Frontal cortex (tissue), 4 donors: ENCODE measurements at places on chromosomes 12 and 14.

- no peak for DNase-seq
These were observed 6.9 kb downstream of the KRT3 start for GRCh38 chr12:52788876-52789636.

GRCh38 chr12:53892762-53893395 is 45.8 kb upstream of the HOXC13 start:
- no peak for DNase-seq

- no peak for DNase-seq
These were observed 850.3 kb downstream of the GALC start for GRCh38 chr14:87142551-87143211.

DNA sequence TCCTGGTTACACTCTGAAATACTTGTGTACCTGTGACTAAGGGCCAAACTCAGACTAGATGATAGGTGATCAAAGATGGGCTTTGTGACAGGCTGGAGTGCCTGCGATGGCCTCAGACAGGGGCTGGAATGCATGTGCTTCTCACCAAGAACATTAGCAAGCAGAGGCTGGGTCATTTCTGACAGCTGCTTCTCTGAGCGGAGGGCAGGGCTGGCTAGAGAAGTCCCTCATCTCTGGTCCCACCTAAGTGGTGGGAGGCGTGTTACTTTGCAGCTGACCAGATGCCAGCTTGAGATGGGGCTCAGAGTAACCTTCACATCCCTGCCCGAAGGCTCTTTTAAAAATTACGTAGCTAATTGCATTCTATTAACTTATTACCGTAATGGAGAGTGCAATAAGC is 106.8 kb upstream of the RTL1 start:
- DNase-seq, result no peak

DNA sequence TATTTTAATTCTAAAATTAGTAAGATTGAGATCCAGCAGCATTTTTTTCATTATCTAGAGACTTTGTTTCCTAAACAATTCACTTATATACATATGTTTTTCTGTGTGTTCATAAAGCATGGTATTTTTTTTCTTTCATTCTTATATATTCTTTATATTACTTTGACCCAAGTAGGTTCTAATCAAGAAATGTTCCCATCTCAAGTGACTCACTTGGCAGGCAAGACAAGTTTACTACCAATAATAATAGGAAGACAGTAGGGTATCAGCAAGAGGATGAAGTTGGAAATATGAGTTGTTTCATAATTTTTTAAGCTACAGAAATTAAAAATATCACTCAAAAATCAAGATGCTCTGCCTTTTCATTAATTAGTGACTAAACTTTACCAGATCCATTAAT is 613.4 kb upstream of the ATP2B1 start:
- no peak for DNase-seq

GRCh38 chr14:52333108-52333507 is 19.0 kb downstream of the PTGER2 start:
- DNase-seq, result no peak

DNA sequence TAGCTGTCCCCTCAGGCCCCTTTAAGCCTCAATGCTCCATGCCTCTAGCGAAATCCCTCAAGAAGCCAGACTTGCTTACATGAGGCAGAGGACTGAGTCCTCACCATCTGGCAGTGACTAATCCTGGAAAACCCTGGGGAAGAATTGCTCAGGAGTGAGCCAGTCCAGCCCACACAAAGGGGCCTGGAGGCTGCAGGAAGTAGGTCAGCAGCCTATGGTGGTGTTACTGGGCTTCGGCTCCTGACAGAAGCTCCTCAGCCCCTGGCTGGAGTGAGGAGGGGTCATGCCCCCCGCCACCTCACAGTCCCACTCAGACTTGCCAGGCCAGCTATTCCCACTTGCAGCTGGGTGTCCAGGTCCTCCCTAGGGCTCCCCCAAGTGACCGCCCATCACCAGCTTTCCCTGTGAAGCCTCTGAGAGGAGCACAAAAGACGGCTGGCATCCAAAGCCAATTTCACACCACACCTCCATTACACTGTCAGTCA is 250.5 kb downstream of the DPF3 start:
- DNase-seq, result no peak

DNA sequence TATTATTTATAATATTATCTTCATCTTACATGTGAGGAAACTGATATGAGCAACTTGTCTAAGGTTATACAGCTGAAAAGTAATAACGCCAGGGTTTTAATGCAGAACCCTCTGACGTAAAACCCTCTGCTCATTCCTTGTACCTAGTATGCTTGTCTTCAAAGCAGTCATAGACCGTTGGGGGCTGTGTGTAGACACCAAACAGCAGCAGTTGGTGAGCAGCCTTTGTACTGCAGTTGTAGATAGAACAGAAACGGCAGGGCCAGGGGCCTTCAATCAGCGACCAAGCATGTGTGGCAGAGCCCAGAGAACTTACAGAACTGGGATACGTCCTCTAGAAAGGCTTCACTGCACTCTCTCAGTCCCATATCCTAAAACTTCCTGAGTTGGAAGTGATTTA is 28.1 kb downstream of the EVL start:
- DNase-seq, result no peak

DNA sequence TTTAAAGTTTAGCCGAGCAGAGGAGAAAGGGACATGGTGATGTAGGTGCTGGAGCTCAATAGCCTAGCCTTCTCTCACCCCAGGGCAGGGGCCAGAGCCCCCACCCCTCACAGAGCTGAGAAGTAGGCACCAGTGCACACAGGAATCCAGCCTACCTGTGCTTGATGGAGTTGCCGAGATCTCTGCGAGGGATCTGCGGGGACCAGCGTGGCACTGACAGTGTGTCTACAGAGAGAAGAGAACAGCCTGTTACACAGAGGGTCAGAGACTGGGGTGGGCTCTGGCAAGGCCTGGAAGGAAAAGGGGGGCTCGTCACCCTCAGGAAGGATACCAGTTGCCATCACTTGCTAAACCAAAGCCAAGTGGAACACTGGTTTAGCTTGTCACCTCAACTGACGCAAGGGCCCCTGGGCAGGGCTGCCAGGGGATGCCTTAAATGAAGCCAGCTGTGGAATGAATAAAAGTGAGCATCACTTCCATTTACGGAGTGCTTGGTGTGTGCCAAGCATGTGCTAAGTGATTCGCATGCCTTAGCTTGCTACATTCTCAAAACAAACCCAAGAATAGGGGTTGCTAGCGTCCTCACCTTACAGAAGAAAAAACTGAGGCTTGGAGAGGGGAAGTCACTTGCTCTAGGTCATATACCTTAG is 220.8 kb upstream of the NOS1 start:
- no peak for DNase-seq

DNA sequence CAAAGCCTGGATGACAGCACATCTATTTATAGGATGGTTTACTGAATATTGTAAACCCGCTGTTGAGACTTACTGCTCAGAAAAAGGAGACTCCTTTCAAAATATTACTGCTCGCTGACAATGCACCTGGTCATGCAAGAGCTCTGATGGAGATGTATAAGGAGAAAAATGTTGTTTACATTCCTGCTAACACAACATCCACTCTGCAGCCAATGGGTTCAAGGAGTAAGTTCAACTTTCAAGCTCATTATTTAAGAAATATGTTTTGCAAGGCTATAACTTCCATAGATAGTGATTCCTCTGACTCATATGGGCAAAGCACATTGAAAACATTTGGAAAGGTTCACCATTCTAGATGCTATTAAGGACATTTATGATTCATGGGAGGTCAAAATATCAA is 201.7 kb downstream of the SNAPC1 start:
- DNase-seq, result no peak

DNA sequence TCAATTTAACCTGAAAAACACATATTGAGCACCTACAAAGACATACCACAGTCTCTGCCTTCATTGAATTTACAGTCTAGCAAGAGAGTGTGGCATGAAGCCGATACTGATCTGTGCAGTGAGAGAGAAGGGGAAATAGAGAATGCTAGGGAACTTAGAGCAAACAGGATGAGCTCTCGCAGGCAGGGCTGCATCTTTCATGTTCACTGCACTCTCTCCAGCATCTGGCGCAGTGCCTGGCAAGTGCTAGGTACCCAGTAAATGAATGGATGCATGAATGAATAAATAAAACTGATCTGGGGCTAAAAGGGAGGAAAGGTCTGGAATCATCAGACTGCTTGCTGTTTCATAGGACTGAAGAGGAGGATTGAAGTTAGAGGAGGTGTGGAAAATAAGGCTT is 256.5 kb upstream of the NPAS3 start:
- DNase-seq, result no peak

GRCh38 chr12:82174383-82174782 is 183.8 kb downstream of the CCDC59 start:
- DNase-seq, result no peak

DNA sequence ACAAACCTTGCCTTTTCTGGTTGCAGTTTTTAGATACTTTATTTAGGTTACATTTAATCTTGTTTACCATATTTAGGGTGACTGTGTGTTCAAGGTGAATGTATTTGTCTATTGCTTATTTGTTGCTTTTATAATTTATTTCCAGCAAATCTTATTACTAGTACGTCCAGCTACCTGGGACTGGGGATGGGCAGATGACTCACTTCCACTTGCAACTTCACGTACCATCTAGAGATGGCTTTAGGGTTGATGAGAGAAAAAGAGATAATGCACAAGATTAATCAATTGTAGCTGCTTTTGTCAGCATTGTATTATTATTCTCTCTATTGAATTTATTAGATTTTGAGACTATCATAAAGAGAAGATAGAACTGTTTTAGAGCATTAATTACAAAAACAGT is 5.1 kb downstream of the MIPOL1 start:
- no peak for DNase-seq

DNA sequence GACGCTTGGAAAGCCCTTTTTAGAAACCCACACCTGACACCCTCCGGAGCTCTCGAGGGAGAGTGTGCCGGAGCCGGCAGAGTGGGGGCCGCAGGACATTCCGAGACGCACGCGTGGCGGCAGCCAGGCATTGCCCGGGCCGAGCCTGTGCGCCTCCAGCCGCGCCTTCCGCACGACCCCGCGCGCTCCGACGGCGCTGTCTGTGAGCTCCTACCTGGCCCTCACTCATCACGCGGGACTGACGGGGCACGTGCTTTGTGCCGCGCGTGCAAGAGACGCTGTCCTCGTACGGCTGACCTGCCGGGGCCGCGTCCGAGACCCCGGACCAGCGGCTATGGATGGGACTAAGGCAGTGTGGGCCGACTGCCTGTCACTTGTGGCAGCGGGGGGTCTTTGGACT is 5.2 kb downstream of the GALNT9 start:
- DNase-seq, result no peak

- DNase-seq, result no peak
These were observed 206.5 kb downstream of the STXBP6 start for GRCh38 chr14:24843494-24843893.

- no peak for DNase-seq
These were observed 553.1 kb downstream of the DIO2 start for GRCh38 chr14:79658221-79658620.

DNA sequence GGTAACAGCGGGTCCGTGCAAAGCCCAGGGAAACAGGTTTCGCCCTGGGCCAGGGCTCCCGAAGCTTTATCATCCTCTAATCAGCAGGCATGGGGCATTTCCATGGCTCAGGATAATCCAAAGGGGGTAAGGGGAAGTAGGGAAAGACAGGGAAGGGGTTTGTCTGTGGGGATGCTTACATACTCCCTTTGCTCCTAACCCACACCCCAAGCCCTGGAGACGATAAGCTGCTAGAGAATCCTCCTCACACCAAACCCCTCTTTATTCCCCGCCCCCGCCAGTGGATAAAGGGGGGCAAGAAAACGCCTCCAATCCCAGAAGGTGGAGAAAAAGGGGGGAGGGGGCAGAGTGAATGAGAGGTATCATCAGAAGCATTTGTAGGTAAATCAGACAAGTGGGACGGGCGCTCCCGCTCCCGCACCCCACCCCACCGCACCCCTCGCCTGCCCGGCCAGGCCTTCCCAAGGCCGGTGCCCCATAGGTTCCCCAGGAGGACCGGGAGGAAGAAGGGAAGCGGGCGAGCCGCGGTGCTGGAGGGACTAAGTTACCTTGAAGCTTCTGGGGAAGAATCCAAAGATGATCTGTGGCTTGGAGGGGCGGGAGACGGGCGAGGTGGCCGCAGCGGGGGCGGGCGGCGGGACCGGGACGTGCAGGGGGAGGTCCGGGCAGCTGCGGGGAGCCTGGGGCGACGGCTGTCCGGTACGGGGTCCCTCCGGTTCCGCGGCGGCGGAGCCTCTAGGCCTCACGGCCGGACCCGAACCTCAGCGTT is 762 bp downstream of the PPP2R5E start:
- DNase-seq, result no peak

DNA sequence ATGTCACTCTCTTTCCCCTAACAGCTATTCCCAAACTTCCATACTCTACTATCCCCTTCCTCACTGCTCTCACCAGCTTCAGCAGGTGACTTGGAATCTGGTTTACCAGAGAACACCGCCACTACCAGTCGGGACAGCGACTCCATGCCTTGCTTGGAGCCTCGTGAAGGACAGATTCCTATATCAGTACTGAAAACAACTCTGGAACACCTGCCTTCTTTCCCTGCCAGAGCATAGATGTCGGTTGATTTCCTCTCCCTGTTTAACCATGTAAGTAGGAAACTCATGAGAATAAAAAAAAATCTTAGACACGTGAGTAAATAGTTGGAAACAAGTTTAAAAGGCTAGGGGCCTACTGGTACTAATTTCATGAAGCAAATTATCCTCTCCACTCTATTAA is 219.5 kb upstream of the ABCD2 start:
- no peak for DNase-seq

- DNase-seq, result no peak
These were observed 5.5 kb downstream of the TMEM63C start for GRCh38 chr14:77186911-77187648.

GRCh38 chr12:80193865-80194264 is 94.5 kb downstream of the OTOGL start:
- DNase-seq, result no peak

DNA sequence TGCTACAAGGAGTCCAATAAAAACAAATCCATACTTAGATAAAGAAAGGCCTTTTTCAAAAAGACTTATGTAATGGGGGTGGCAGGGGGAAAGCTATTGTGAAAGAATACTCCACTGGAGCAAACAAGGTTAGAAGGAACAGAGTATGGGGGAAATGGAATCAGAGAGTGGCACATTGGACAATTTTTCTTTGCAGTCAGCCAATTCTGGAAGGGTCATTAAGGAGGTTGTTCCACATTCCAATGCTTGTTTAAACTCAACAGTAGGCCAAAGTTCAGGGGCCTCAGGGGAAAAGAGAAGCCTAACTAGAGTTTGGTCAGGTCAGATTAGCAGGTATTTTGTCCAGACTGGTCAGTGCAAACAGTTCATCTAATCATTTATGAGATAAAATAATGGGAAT is 105.2 kb upstream of the RESF1 start:
- no peak for DNase-seq
